CD4-positive, CD25-positive, alpha-beta regulatory T cell (primary cell): ENCODE measurements at places on chromosomes 6 and 20. TPM values are rescaled to one million over a fixed set of nuclear protein-coding genes. Genes with fewer than 3 reads are reported as not detected.

The BHLHE23 gene
- total RNA-seq = not detected

- peaks cover 5% of the 10 kb centered on the region for H3K4me1 ChIP-seq
- no peak overlapping the region for H3K4me3 ChIP-seq
- no peaks in the 10 kb centered on the region for H3K36me3 ChIP-seq
- DNase-seq = peak; percentile 34
- no peak overlapping the region for H3K27ac ChIP-seq
These were observed 143.9 kb downstream of the BCAS1 start for GRCh38 chr20:53926428-53927028.

The CD24 gene
- total RNA-seq = 0.17 TPM

DNA sequence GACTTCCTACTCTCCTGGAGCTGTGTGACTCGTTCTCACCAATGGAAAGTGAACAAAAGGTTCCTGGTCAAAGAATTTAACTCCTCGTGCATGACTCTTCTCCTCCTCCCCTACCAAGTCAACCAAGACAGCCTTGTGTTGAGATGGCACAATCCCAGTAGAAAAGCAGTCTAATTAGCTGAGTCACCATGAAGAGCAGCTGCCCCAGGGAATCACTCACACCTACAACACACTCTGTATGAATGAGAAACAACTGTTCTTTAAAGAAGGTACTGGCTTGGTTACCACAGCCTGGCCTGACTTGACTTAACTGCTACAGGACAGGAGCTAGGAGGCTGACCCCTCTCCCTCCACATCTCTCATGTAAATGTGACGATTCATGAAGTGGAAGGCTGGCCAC lies 2.9 kb upstream of the HLA-DOB start:
- no peak overlapping the region for H3K27ac ChIP-seq
- no peaks in the 10 kb centered on the region for H3K4me1 ChIP-seq
- no peak overlapping the region for H3K4me3 ChIP-seq
- no peaks in the 10 kb centered on the region for H3K36me3 ChIP-seq
- DNase-seq = no peak
- no peaks in the 10 kb centered on the region for H3K27me3 ChIP-seq

The HTR1E gene
- total RNA-seq = not detected

The MATN4 gene
- not detected for total RNA-seq

GRCh38 chr6:4489538-4489937 lies 286.7 kb upstream of the CDYL start:
- no peaks in the 10 kb centered on the region for H3K27me3 ChIP-seq
- no peak overlapping the region for H3K27ac ChIP-seq
- no peak for DNase-seq
- H3K4me3 ChIP-seq = no peak overlapping the region
- H3K4me1 ChIP-seq = no peaks in the 10 kb centered on the region

DNA sequence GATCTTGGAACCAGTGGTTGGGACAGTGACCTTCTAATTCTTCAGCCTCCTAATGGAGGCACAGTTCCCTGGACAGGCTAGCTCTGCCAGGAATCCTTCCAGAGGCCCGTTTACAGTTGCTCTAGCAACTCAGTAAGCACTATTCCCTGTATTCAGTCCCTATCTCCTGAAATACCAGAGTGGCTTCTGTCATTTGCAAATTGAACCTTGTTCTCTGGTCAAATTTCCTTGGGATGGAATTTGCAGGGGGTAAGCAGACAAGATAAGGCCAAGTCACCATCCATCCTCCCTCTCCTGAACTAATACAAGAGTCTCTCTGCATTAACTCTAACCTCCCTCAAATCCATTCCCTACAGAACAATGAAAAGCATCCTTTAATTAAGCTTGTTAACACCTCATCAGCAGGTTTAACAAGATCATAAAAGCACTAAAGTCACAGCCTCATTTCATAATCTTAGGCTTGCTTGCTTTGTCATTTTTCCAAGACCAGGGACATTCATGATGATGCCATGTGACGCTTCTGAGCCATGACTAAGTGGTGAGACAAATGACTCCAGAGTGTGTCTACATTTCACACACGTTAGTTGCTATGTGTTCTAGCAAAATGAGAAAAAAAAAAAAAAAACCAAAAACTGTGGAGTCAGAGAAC lies 37.1 kb downstream of the SLC22A23 start:
- no peaks in the 10 kb centered on the region for H3K36me3 ChIP-seq
- no peak overlapping the region for H3K27ac ChIP-seq
- H3K27me3 ChIP-seq = peaks cover 3% of the 10 kb centered on the region
- H3K4me3 ChIP-seq = no peak overlapping the region

The CNPY3 gene
- 42.9 TPM for total RNA-seq

- H3K27ac ChIP-seq = no peak overlapping the region
- H3K36me3 ChIP-seq = no peaks in the 10 kb centered on the region
- H3K4me3 ChIP-seq = no peak overlapping the region
- no peaks in the 10 kb centered on the region for H3K4me1 ChIP-seq
These were observed 49.1 kb upstream of the TMEM30A start for GRCh38 chr6:75333676-75334200.

GRCh38 chr6:6811128-6812009 lies 222.8 kb downstream of the LY86 start:
- no peak overlapping the region for H3K27ac ChIP-seq
- H3K27me3 ChIP-seq = no peaks in the 10 kb centered on the region
- DNase-seq = peak; percentile 62
- H3K4me3 ChIP-seq = peak overlapping the region; percentile 94

DNA sequence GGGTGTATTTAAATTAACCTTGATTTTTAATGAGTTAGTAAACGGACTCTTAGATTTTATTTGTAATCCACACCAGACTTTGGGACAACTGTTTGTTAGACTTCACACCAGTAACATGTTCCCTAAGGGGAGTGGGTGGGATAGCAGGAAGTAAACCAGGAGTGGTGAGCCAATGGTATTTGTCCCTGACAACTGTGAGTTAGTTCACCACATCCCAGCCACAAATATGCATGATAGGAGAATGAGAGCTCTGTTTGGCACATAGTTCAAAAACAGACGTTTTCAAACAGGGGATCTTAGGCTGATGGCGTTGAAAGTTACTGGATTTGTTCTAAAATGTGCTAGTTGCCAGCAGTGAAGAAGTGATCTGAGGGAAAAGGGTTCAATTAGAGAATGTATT lies 18.7 kb upstream of the COL10A1 start:
- no peak overlapping the region for H3K27ac ChIP-seq
- peaks cover 4% of the 10 kb centered on the region for H3K36me3 ChIP-seq
- H3K27me3 ChIP-seq = no peaks in the 10 kb centered on the region
- no peaks in the 10 kb centered on the region for H3K4me1 ChIP-seq
- DNase-seq = no peak
- no peak overlapping the region for H3K4me3 ChIP-seq

The ECT2L gene
- total RNA-seq = not detected
